OCI-M1 (cell line): ENCODE measurements at places on chromosomes 11 and 22.

DNA sequence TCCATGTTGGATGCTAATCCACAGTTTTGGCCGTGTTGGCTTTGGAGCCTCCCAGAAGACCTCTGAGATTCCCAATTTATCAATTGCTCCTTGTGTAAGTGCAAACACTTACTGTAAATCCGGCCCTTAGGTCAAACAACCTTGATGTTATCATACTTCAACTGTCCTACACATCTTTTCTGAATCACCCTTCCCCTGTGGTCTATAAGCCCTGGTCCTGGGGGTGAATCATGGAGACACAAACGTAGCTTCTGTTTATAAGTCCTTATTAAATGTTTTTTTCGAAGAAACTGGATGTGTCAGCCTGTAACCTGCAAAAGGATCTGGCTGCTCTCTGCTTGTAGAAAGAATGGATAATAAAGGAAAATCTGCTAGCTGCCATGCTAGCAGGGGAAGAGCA, 1.7 kb upstream of the IL10RA start:
- no peak for DNase-seq

DNA sequence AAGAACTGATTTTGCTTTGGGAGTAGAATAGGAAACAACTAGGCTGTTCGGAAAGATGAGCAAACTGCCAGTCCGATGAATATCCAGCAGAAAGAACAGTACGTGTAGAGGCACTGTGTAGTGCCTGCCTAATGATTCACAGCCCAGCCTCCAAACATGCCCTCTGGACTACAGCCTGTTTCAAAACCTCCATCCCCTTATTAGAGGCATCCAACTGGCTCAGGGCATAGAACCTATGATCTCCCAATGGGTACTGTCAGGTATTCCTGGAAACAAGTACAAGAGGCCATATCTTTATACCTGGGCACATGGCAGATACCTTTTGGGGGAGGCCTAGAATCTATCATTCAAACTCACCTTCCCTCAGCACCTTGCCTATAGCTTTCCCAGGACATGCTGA, 4.9 kb downstream of the RRP8 start:
- no peak for DNase-seq

GRCh38 chr22:28381429-28382167, 298.0 kb downstream of the TTC28 start:
- DNase-seq: no peak

- no peak for DNase-seq
Measured at GRCh38 chr11:44564166-44564565, 1.3 kb upstream of the CD82 start.

DNA sequence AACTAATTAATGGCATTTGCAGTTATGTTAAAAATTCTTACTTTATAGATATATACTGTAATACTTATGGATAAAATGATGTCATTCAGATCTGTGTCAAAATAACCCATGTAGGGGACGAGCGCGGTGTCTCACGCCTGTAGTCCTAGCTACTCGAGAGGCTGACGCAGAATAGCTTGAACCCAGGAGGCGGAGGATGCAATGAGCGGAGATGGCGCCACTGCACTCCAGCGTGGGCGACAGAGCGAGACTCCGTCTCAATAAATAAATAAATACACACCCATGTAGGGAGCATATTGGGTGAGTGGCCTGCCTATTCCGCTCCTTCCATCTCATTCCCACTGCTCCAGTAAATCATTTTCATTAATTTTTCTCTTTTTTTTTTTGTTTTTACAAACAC, 7.1 kb downstream of the SNU13 start:
- DNase-seq: peak; percentile 23

GRCh38 chr22:29765905-29766631, 739 bp downstream of the ZMAT5 start:
- peak; percentile 79 for DNase-seq

DNA sequence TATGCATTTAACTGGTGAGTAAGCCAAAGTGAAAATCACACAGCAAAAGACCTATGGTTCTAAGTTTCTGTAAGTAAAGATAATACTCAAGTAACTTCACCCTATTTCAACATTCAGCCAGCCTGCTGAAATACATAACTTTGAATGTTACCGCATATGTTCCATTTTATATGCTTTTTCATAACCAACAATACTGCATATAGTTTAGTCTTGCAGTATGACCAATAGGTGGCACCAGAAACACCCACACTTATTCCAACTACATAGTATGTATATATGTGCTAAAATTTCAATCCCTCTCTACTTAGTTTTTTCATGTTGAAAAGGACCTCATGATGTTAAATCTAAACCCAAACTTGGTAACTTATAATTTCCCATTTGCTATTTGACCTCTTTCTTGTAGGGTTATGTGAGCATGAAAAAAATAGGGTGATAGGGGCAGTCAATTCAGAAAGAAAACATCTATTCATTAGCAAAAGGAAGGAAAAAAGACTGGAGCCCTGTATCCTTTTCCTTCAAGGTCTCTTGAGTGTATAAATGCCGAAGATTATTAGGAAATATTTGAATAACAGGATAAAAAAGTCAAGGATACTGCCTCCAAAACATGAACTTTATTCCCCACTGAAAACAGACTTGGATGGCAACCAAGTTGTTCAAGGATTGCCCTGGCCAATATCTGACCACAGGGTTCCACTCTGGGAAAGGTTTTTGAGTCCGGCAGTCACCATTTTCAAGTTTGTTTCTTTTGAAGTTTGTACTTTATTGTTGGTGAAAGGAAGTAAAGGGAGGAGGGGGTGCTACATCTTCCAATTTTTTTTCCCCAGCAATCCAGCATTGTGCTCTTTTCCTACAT, 23.8 kb upstream of the FZD4 start:
- peak; percentile 91 for DNase-seq
